ENCODE measurements at places on chromosomes 7 and 10. TPM values are rescaled to one million over a fixed set of nuclear protein-coding genes. Genes with fewer than 3 reads are reported as not detected.

- no peak for DNase-seq
Observed at GRCh38 chr7:2416650-2417049, 13.2 kb downstream of the CHST12 start.

DNA sequence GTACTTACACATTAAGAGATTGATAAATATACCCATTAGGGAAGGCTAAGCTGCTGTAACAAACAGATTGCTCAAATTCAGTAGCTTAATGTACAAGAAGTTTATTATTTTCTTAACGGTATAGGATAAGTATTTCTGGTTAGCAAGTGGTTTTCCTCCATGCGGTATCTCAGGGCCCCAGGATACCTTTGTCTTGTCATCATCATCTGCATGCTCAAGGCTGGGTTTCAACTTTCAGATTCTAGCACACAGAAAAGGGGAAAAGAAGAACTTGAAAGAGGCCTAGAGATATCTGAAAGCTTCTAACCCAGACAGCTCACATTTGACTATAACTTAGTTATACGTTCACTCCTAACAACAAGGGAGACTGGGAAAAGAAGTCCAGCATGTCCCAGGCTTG is 11.8 kb upstream of the GALNT17 start:
- DNase-seq = no peak

CALML3 gene
- total RNA-seq = not detected

RBP4 gene
- total RNA-seq = 35.4 TPM

CALY gene
- not detected for total RNA-seq

MCU gene
- 70.7 TPM for total RNA-seq
